ENCODE measurements at places on chromosomes 1 and 21.

DNA sequence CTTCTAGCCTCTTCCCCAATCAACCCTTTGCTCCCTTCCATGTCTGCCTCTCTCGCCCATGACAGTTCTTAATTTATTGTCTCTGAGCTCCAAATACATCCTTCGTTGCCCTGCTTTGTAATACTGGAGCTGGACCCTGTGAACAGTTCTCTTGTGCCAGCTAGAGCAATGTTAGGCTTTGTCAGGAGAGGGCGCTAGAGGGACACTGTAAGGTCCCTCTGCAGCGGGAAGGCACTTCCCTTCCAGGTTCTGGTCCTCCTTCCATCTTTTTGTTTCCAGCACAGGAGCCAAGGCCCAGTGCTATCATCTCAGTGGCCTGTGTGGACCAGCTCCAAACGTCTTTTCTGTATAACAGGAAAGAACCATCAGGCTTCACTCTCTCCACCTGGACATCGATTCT lies 95.9 kb downstream of the PTPRU start:
- no peak for DNase-seq

DNA sequence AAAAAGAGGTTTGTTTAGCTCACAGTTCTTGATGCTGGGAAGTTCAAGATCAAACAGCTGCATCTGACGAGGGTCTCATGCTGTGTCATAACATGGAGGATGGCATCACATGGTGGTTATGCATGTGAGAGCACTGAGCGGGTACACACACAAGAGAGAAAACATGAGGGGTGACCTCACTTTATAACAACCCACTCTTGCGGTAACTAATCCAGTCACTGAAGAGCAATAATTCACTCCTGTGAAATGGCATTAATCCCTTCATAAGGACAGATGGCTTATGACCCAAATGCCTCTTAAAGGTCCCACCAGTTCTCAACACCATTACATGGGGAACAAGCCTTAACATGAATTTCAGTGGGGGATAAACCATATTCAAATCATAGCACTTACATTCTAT lies 23.2 kb upstream of the CHIT1 start:
- no peak for DNase-seq

GRCh38 chr1:237877631-237878030 lies 13.1 kb downstream of the ZP4 start:
- no peak for DNase-seq

GRCh38 chr1:186749820-186750219 lies 69.6 kb upstream of the PTGS2 start:
- no peak for DNase-seq

- DNase-seq, result no peak
These were observed 678.0 kb upstream of the USP24 start for GRCh38 chr1:55893155-55893554.

- no peak for DNase-seq
These were observed 1.9 kb downstream of the BSDC1 start for GRCh38 chr1:32392325-32392724.

DNA sequence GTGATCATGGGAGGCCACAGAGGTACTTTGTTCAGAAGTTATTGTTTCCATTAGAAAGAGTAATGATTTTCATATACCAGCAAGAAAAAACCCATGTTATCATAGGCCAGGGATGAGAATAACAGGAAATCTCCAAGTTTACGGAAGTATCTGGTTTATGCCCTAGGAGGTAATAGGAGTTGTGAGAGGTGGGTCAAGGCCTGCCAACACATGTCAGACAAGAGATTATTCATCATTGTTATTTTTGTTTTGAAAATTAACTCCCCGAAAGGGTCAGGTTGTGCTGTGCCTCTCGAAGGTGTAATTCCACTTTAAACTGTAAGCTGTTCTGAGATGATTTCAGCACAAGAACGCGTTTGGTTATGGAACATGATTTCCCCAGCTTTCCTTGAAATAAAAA lies 218.4 kb downstream of the CAMTA1 start:
- no peak for DNase-seq

- no peak for DNase-seq
These were observed 128.6 kb downstream of the HUNK start for GRCh38 chr21:32001390-32001789.

GRCh38 chr1:174269989-174270651 lies 110.8 kb downstream of the RABGAP1L start:
- DNase-seq, result no peak

- no peak for DNase-seq
These were observed 566.8 kb upstream of the B3GALT2 start for GRCh38 chr1:193753038-193753756.

DNA sequence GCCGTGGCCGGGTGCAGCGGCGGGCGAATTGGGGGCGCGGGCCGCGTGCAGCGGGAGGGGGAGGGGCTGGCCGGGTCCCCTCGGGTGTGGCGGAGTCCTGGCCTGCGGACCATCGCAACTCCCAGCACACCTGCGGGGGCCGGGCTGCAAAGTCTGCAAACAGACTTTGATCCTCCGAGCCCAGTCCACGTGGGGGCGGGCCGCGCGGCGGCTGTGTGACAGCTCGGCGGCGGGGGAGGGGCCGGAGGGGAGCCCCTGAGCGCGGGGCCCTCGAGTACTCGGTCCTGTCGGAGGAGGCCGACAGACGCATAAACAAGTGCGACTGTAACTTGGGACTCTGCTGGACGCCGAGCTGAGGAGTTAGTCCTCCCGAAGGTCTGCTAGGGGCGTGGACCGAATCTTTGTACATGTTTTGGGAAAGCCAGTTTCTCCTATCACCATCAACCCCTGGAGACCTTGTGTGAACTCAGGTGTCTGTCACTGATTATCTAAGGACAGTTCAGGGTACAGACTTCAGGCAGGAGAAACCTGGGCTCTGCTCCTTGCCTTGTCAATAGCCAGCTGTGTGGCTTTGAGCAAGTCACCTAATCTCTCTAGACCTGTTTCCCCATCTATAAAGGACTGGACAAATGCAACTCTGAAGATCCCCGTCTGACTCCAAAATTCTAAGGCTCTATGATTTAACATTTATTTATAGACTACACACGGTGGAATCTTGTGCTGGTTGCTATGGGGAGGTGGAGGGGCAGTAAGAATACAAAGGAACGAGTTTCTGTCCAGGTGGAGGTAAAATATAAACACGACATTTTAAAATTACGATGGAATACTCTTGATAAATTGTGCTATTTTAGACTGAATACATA lies 710 bp upstream of the SLC30A1 start:
- DNase-seq, result no peak

GRCh38 chr21:15283138-15283537 lies 218.3 kb upstream of the NRIP1 start:
- no peak for DNase-seq

DNA sequence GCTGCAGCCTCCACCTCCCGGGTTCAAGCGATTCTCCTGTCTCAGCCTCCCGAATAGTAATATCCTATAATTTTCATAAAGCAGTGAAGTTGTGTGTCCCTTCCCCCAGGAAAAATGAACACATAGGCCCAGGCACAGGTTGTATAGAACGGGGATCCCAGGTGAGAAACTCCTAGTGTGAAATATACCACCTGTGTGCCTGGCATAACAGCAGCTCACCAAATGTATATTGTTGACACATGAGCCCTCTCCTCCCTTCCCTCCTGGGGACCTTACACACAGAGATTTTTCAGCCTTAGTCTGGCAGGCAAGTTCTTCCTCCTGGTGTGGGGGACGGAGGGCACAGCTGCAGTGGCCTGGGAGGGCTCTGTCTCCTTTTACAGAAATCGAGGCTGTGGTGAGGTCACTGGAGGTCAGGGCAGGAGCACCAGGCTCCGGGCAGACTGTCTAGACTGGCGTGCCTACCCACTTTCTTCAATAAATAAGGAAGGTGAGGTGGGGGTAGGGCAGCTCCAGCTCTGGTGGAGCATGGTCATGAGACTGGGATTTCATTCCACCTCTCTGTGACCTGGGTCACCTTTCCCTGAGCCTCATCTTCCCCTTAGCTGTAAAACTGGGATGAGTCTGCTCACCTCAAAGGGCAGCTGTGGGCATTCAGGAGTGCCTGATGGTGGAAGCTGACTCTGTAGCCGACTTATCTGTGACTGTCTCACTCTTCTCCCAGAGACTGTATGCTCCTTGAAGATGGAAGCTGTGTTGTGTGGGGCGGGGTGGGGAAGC lies 14.3 kb downstream of the RCC1 start:
- DNase-seq, result no peak

All from stimulated activated CD8-positive, alpha-beta memory T cell treated with anti-CD3 and anti-CD28 coated beads, Interleukin-15, amount 100 ng/mL, for 4 hours (primary cell).